ENCODE measurements at places on chromosomes 7 and 10.
A peak's percentile ranks its signal among the peaks of the same experiment; 100 is the strongest.

DNA sequence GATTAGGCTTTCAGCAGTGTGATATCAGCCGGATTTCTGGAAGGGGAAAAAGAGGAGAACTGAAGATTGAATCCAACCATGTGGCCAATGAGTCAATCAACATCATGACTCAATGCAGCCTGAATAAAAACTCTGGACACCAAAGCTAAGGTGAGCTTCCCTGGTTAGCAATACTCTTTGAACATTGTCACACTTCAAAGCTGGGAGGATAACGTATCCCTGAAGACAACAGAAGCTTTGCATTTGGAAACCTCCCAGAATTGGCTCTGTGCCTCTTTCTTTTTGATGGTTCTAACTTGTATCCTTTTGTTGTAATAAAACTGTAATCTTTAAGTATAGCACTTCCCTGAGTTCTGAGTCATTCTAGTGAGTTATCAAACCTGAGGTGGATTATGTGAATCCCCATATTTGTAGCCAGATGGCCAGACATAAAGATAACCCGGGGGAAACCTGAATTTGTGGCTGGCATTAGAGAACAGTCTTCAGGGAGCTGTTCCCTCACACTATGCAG lies 284.4 kb downstream of the IPMK start:
- no peak for DNase-seq

GRCh38 chr10:1311726-1312125 lies 255.5 kb downstream of the WDR37 start:
- no peak for DNase-seq

DNA sequence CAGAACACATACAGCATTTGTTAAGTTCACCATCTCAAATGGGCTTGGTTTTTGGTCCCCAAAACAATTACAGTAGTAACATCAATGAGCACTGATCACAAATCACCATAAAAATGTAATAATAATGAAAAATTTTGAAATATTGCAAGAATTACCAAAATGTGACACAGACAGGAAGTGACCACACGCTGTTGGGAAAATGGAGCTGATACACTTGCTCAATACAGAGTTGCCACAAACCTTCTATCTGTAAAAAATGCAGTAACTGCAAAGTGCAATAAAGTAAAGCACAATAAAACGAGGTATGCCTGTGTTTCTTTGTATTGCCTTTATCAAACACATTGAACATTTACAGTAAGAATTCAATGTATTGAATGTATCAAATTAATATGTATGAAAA lies 262.7 kb downstream of the CTNNA3 start:
- DNase-seq: no peak

DNA sequence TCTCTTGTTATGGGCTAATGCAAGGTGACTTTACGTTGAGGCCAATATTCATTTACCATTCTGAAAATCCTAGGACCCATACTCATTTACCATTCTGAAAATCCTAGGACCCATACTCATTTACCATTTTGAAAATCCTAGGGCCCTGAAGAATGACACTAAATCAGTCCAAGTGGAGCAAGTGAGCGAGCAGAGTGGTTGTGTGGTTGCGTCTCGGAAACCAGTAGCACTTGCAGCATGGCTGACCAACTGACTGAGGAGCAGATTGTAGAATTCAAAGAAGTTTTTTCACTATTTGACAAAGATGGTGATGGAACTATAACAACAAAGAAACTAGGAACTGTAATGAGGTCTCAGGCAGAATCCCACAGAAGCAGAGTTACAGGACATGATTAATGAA lies 6.9 kb downstream of the SAR1A start:
- no peak for DNase-seq

GRCh38 chr10:33945051-33945450 lies 610.6 kb upstream of the NRP1 start:
- DNase-seq: no peak

DNA sequence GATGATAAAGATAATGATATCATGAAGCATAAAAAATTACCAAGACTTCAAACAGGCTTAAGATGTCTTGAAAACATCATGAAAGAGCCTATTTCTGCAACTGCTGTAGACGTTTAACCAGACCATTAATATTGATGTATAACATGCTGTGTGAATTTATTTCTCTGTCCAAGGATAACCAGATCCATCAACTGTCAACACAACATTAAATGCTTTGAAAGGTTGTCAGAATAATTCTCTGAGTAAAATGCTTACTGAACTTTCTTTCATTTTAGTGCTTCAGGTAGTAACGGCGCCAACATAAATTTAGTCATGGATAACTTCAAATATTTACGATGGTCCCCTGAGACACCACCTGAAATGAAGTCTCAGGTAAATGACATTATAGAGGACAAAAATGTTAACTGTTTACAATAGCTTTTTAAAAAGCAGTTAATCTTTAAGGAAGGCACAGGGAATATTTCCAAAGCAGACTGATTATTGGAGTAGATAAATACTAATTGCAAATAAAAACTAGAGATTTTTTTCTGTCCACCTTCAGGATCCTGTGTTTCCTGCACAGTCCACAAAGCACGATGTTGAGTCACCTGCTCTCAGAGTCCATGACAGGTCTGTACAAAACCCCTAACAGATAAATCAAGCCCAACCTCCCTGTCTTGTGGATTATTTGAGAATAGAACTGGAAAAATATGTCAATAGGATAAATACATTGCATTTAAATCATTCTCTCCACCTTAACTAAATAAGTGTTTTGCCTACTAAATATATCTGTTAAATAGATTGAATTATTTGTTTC lies 1213.2 kb downstream of the XPNPEP1 start:
- DNase-seq: no peak

GRCh38 chr10:33325929-33326328 lies 8.5 kb downstream of the NRP1 start:
- no peak for DNase-seq

DNA sequence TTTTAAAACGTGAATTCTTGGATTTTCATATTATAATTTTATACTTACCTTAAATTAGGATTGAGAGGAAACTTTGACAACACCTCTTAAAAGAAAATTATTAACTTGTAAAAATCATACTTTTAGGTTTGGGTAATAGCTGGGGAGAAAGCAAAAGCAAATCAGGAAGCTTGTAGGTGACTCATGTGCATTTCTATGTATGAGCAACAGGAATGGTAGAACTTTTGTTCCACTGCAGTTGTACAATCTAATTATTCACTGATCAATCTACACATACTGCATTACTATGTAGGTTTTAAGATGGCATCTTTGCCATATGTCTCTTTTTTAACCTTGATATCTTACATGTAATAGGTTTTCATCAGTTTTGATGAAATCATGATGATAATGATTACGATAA lies 223.2 kb downstream of the PRKG1 start:
- DNase-seq: no peak

DNA sequence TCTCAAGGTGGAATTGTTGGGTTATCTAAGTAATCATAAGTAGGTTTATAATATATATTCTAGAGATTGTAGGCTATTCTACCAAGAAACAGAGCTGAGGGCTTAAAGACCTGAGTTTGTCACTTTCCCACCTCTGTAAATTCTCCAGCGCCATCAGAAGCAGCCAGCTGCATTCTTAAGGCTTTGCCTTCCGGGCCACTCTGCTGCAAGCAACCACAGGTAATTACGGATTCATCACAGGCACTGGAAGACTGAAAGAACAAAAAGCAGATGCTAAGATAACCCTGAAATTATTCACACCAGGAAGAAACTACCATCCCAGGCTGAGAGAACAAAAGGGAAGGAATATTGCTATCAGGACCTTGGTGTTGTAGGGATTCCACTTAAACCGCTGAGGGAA lies 137.8 kb upstream of the JCAD start:
- no peak for DNase-seq

GRCh38 chr10:27490807-27491206 lies 13.3 kb upstream of the RAB18 start:
- no peak for DNase-seq

- DNase-seq: no peak
These were observed 113.8 kb upstream of the LANCL2 start for GRCh38 chr7:55251313-55251712.

GRCh38 chr10:111706331-111706730 lies 477.2 kb downstream of the GPAM start:
- DNase-seq: no peak

GRCh38 chr10:73998929-73999691 lies 1.2 kb downstream of the VCL start:
- peak; percentile 65 for DNase-seq

DNA sequence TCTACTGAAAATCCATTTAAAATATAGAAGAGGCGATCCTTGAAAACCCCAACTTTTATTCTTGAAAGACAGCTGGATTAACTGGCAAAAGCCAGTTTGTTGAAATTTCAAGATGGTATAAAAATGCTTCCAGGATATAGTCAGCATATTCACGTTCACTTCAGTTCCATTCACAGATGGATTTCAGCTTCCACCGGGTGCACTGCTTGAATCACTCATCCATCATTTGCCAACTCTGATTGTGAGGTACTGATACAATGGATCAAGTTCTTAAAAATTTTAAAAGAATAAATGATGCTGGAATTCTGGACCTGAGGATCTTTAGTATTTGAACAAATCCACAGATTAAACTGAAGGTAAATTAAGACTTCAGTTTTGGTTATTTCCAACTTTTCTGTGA lies 2.4 kb downstream of the PURB start:
- DNase-seq: no peak

- no peak for DNase-seq
These were observed 223.6 kb downstream of the TNS3 start for GRCh38 chr7:47358357-47358756.

DNA sequence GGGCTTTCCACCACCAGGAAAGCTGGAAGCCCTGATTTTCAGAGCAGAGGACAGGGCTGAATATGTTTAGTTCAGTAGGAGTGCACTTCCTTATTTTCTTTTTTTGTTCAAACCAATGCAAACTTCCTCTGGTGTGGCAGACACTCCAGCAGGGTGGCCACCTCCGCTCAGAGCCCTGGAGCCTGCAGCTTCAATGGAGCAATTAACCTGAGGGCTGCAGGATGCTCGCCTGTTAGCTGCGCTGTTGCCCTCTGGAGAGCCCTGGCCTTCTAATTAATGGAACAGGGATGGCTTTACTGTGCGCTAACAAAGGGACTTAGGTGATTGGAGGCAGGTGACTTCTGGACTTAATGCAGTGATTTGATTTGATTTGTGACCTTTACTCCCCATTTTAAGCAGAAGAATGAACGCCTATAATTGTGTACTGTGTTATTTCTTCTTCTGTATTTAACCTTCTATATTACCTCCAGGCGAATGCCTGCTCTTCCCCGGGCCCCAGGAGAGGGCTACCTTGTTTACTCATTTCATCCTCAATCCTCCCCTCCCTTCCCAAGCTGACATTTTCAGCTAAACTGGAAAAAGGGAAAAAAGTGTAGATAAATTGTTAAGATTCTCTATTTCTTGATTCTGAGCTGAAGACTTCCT lies 123.0 kb upstream of the CTBP2 start:
- DNase-seq: no peak

DNA sequence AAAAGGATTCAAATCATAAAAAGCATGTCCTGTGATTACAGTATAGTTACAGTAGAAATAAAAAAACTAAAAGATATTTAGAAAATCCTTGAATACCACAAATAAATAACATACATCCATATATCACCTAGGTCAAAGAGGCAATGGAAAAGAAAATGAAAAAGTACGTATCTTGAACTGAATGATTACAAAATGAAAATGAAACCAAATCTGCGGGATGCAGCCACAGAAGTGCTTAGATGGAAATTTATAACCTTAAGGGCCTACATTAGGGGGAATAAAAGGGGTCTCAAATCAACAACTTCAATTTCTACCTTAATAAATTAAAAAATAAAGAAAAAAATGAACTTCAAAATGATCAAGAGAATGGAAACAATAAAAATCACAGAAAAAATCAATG lies 879.0 kb upstream of the CELF2 start:
- DNase-seq: no peak

DNA sequence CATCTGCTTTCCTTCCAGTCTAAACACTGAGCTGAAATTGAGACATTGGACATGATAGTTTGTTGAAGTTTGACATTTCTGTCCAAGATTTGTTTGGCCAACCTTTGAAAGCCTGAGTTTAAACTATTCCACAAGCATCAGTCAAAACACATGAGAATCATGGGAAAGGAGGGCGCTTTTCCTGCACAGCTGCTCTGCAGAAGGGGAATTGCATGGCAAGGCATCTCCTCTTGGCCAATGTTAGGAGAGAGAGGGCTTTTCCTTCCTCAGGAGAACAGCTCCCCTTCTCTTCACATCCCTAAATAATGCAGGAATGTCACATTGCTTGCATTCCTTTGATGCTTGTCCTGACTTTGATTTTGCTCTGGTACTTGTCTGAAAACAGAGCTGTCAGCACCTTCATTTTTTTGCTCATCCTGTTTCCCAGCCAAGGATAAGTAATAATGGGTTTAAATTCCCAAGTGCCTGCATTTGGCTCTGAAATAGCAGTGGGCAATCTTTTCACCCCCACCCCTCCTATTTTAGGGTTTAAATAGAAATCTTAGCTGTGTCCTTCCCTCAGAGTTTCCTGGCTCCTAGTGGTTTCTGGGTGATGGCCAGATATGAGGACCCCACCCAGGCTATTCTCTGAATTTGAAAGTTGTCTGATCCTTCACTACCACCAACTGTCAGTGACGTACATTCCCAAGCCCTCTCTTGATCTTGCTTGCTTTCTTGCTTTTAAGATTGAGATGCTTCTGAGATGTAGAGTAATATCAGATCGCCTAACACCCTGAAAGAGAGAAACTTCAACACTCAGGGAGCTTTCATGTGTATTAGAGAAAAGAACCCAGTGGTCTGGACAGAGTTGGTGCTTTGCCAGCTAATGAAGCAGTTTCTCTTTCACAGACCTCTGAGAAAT lies 75.2 kb upstream of the NPVF start:
- DNase-seq: no peak

GRCh38 chr10:35359873-35360272 lies 23.6 kb downstream of the CCNY start:
- DNase-seq: no peak

- no peak for DNase-seq
These were observed 2.4 kb upstream of the VDAC2 start for GRCh38 chr10:75208181-75208580.

DNA sequence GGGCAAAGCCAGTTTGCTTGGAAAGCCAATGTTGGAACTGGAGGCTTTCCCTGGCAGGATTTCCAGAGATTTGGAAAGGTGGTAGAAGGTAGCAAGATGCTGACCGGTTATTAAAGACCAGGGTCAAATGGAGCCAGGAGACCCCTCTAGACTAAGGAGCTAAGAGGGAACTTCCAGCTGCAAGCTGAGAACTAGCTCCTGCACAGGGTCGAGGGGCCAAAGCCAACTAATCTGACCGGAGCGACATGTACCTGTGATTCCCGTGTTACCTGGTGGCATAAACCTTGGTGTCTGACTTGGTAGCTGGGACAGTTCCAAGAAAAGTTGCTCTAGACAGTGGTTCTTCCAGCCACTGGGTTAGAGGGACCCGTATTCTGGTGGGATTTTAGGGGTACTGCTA lies 41.8 kb downstream of the SPDYE5 start:
- no peak for DNase-seq

DNA sequence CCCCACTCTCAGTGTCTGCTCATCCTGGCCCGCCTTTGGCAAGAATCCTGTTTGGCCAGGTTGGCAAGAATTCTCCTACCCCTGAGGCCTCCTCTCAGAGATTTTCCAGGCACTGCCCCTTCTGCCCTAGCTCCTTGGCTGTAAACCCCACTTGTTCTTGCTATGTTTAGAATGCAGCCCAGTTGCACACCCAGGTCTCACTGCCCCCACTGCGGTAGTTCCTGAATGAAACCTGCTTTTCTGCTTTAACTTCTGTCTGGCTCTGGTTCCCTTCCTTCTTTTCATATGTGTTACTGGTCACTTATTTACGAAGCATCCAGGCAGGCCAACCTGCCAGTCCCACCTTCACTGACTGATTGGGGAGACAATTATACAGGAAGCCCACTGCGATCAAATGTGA lies 576.9 kb downstream of the GLRX3 start:
- no peak for DNase-seq
